ENCODE measurements at places on chromosomes 5 and 9.
A peak's percentile ranks its signal among the peaks of the same experiment; 100 is the strongest.

DNA sequence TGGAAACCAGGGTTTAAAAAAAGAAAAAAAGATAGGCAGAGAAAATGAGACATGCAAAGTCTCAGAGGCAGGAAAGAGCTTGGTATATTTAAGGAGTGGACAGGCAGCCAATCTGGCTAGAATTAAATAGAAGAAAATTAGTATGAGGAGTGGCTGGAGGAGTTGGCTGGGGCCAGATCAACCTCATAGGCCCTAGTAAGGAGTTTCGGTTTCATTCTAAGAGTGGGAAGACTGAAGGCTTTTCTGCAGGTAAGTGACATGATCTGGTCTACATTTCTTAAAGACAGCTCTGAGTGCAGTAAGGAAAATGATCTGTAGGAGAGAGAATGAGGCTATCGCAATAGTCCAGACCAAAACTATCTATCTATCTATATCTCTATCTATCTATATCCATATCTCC, 27.5 kb downstream of the ADRB2 start:
- no peak for DNase-seq

DNA sequence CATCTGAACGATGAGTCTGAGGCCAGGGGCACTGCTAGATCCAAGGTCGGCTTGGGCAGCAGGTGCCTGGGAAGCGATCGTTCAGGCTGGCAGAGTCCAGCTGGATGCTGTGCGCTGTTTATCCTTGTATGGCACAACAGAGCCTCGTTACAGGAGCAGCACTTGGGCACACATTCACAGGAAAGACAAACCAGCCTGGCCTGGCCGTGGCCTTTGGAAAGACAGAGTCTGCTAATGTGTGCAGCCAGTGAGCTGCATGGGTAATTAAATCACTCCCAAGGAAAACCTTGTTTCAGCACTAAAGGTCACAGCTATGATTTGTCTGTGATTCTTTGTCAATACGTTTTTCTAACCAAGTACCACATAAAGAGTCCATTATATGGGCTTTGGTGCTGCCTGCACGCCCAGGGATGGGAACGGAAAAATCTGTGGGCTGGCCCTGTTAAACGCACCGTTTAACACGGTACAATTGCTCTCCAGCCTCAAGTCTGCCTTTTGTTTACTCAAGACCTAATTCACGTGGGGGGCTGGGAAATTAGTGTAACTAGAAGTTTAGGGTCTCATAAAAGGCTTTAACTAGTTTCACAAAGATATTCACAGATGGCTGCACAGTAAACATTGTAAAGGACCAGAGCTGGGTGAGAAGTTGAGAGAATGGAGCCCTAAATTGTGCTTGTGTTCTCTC, 509.3 kb downstream of the KDM4C start:
- no peak for DNase-seq

GRCh38 chr5:173035904-173036707, 20.0 kb upstream of the CREBRF start:
- no peak for DNase-seq

DNA sequence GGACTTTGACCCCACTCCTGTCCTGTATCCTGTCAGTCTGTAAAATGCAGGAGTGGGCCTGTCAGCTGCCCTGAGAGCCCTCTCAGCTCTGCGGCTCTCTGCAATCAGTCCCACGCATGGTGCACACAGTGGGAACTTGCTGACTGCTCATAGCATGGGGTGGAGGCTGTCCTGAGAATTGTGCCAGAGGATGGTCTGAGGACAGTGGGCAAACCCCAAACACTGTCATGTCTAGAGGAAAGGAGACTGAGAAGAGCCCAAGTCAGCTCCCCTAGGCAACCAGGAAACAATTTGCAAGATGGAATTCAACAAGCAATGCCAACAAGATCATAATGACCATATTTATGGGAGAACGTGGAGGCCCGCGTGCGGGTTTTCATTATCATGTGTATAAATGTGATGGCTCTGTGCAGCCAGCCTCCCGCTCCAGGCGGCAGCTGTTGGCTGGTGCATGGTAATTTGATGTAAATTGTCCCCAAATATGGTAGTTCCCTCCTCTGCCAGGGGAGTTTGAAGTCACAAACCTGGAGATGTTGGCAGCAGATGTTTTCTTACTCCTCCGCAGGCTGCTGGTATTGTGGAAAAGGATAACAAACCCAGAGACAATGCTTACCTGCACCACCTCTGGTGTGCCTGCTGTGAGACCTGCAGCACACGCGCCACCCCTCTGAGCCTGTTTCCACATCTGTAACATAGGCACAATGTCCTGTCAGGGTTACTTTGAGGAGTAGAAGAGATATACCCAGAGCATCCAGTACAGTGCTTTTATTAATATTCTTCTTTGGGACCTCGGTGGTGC, 39.8 kb upstream of the ALDH1B1 start:
- no peak for DNase-seq

- DNase-seq, result no peak
Measured at GRCh38 chr5:114678778-114679177, 316.9 kb downstream of the KCNN2 start.

- DNase-seq, result no peak
Measured at GRCh38 chr9:121066850-121067249, 7.9 kb upstream of the CNTRL start.

GRCh38 chr9:91954841-91955471, 4.9 kb upstream of the ROR2 start:
- DNase-seq, result peak; percentile 49

- DNase-seq, result no peak
Measured at GRCh38 chr5:173268750-173269432, 33.9 kb upstream of the NKX2-5 start.

GRCh38 chr5:149002053-149002452, 60.8 kb downstream of the SH3TC2 start:
- DNase-seq, result peak; percentile 97

- DNase-seq, result no peak
Measured at GRCh38 chr9:5793812-5794211, 39.1 kb downstream of the ERMP1 start.

- DNase-seq, result no peak
Measured at GRCh38 chr5:99675974-99676373, 747.2 kb upstream of the CHD1 start.

DNA sequence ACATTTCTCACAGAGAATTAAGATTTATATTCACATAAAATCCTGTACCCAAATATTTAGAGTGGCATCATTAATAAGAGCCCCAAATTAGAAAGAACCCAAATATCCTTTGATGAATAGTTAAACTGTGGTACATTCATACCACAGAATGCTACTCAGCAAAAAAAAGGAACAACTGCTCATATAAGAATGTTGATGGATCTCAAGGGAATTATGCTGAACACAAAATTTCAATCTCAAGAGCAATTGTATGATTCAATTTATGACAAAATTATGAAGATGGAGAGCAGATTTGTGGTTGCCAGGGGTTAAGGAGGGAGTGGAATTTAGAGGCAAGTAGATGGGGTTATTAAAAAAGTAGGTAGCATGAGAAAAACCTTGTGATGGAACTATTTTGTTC, 4.5 kb upstream of the PAIP1 start:
- no peak for DNase-seq

- DNase-seq, result no peak
Measured at GRCh38 chr9:136654820-136655535, 7.7 kb upstream of the EGFL7 start.

- peak; percentile 77 for DNase-seq
Measured at GRCh38 chr5:177538876-177539275, 15.5 kb downstream of the FAM193B start.

DNA sequence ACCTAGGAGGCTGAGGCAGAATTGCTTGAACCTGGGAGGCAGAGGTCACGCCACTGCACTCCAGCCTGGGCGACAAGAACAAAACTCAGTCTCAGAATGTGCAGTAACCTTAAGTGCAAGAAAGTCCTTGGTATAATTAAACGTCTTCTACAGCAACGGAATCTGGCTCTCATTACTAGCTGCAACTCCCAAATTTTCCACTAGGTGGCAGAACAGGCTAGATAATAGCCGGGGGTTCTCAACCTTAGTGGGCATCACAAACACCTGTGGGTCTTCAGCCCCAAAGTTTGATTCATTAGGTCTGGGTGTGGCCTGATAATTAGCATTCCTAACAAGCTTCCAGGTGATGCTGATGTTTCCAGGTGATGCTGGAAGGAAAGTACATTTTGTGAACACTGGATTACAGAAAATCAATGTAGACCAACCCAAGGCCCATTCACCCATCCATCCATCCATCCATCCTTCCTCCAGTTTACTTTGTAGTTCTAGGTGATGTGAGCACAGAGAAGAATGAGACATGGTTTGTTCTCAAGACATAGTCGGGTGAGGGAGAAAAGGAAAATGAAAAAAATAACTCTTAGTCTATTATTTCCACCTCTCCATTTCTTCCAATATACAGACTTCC, 37.3 kb downstream of the FBXW2 start:
- DNase-seq, result peak; percentile 35

GRCh38 chr5:102453716-102454115, 45.1 kb downstream of the SLCO6A1 start:
- DNase-seq, result no peak

GRCh38 chr5:40030661-40031060, 605.9 kb upstream of the DAB2 start:
- DNase-seq, result no peak

DNA sequence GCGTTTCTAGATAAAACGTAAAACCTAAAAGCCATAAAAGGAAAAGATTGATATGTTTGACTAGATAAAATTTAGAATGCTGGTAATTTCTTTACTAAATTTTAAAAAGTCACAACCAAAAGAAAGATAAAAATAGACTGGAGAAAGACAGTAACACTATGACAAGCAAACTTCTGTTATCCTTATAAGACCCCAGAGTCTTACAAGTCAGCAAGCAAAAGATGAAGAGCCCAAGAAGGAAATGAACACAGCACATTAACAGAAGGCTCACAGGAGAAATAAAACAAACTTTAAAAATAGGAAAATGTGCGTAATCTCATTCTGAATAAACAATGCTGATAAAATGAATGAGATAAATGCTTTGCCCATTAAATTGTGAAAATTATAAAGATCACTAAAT, 29.7 kb downstream of the IL7R start:
- DNase-seq, result no peak

GRCh38 chr9:77648234-77649108, at the start of gene GNA14:
TSS of gene GNA14 (minus strand) at chr9:77648322. CDS start at chr9:77647793, 529 bp downstream.
- DNase-seq, result peak; percentile 31

- DNase-seq, result no peak
Measured at GRCh38 chr5:32638309-32638708, 53.0 kb downstream of the SUB1 start.

GRCh38 chr5:166594567-166594966, 1696.9 kb upstream of the WWC1 start:
- DNase-seq, result no peak

DNA sequence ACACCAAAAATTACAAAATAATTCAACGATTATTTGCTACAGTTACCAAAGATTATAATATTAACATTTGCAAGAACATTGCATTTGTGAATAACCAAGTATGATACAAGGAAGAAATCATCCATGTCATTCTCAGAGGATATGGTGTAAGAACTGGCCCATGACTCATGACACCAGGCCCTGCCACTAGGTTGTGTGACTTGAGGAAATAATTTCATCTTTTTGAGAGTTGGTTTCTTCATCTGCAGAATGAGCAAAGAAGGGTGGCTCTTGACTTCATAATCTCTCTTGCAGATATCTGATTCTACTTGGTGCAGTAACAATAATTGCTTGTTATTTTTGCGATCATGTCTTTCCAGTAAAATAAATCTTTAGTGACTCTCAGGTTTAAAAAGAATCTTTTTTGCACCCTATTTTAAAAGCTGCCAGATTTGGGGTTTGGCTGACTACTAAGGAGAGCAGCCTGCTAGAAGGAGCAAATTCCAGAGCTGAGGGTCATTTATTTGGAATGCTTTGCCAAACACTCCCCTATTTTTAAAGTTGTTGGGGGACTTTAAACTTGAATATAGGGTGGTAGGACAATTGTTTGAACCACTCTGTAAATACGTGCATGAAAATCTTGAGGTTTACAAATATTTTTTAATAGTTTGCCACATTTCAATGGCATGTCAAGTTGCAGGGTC, 23.5 kb downstream of the ITGA1 start:
- DNase-seq, result peak; percentile 29

DNA sequence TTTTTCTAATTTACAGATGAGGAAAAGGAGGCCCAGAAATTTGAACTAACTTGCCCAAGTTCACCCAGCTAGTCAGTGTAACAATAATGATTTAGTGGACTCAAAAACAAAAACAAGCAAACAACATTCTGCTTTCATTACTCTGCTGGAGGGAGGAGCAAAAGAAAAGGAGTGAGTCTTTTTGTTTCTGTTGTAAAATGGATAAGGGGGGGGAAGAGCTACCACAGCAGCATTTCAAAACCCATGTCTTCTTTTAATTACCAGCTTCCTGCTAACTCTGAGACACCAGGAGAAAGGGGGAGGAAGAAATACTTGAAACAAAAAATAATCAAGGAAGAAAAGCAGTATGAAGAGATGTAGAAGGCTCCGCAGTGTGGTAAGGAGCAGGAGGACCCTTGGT, 39.2 kb upstream of the EQTN start:
- DNase-seq, result no peak

- no peak for DNase-seq
Measured at GRCh38 chr9:9229269-9229668, 1383.5 kb downstream of the PTPRD start.

DNA sequence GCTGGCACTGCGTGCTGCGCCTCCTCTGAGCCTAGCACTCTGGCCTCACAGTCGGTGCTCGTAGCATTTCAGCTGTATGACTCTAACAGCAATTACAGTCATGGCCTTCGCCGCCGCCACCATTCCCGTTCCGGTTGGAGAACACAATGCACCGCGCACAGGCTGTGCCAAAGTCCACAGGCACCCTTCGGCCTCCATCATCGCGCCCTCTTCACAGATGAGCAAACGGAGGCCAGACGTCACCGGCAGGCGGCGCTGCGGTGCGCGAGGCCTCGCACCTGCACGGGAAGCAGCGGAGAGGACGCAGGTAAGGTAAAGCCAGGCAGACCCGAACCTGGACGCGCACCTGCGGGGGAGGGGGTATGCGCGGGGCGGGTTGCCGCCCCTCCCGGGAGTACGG, 128.9 kb downstream of the BARX1 start:
- no peak for DNase-seq

- DNase-seq, result peak; percentile 7
Measured at GRCh38 chr9:23342291-23342690, 483.7 kb downstream of the ELAVL2 start.

- DNase-seq, result peak; percentile 24
Measured at GRCh38 chr5:161086461-161086860, 234.4 kb upstream of the ATP10B start.

DNA sequence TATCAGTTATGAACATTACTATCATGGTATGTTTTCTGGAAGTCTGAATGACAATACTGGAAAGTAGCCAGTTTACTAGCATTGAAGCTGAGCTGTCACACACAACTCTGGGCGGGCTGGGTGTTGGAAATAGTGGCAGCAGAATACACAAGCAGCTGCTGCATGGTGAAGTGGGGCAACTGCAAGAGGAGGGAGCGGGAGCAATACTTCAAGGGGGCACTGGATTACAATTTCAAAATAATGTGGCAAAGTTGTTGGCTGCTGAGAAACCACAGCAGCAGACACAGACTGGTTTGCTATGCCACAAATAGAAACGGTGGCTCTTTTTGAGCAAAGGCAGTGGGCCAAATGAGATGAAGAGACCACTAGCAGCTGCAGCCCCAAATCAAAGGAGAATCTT, 350.2 kb downstream of the KIAA0825 start:
- DNase-seq, result no peak

GRCh38 chr5:132787076-132787475, 10.0 kb upstream of the SEPTIN8 start:
- DNase-seq, result no peak

- DNase-seq, result no peak
Measured at GRCh38 chr5:55096861-55097260, 5.6 kb upstream of the GZMA start.

All from mammary epithelial cell (primary cell).